ENCODE measurements at places on chromosomes 12 and 14.

DNA sequence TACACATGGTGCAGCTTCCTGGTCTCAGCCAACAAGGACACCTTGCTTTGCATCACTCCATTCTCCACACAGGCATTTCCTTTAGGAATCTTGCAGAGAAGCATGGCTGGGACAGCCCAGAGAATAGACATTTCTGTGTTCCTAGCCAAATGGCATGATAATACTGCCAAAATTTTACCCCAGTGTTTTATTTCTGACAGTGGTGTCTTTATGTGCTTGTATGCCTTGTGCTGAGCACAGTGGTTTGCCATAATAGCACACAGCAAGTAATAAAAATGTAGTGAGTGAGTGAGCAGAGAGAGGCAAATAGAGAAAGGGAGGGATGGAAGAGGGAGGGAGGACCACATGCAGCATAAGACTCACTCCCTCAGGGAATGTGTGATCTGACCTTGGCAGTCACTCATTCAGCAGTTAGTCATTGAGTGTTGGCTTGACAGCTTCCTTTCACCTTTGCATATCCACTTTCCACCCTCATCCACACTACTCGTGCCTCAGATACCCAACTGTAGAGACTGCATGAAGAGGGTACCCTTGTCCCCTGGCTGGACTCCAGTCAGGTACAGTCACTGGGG, 212.8 kb upstream of the CCDC196 start:
- DNase-seq, result no peak

DNA sequence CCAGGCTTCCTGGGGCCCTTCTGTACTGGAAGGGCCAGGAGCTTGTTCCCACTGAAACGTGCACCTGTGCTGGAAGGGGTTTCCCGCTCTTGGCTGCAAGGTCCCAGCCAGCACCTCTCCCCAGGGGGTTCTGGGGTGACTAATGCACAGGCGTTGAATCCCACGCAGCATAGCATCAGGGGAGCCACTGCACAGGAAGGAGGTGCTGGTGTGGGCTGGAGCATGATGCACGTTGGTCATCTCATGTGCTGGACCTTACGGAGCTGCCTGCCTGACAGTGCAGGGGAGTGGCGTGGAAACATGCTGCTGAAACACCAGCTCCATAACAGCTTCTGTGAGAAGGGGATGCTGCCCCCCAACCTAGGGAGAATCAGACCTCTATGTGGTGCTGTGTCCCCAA, 623.0 kb downstream of the AACS start:
- no peak for DNase-seq

GRCh38 chr12:124381456-124382296, 86.8 kb downstream of the RFLNA start:
- DNase-seq, result peak; percentile 96

DNA sequence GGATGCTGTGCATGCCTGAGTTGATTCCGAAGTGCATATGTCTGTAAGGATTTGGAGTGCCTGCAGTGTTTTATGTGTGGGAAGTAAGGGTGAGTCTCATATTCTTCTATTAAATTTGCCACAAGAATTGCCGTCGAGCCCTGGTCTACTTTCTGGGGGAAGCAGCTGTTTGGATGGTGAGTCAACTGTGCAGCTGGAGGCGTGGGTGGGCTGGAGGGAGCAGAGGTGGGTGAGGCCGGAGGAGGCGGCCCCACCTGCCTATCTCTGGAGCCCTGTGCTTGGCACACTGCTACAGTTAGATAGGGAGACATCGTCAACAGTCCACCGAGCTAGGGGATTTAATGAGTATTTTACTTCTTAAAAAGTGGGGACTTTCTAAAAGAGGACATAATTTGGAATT, 9.7 kb downstream of the GLRX5 start:
- DNase-seq, result no peak
